Kidney (tissue), 22 donors: ENCODE measurements at places on chromosomes 11 and 22. TPM values are rescaled to one million over a fixed set of nuclear protein-coding genes. Genes with fewer than 3 reads are reported as not detected.

DNA sequence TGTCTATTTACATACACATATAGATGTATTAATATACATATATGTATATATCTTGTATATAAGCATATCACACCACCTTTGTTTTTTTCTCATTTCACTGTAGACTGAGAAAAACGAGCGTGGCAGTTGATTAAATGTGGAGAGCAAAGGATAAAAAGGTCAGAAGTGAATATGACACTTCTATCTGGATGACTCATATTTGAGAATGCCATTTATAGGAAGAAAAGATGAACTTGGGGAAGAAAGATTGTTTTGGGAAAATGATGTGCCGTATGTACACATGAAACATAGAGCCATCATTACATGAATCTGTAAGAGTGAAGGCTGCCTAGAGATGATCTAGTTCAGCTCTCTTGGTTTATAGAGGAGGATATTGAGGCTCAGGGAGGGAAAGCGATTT, 28.7 kb downstream of the AMOTL1 start:
- no peak for DNase-seq

LRRC56 gene
- 7.7 TPM for total RNA-seq

- no peak for DNase-seq
Measured at GRCh38 chr11:67177399-67178281, 58.6 kb downstream of the KDM2A start.

KRTAP5-10 gene
- not detected for total RNA-seq

- no peak for DNase-seq
Measured at GRCh38 chr11:110217936-110218335, 78.5 kb downstream of the RDX start.

MOGAT2 gene
- not detected for total RNA-seq

- no peak for DNase-seq
Measured at GRCh38 chr11:74543991-74544390, 48.4 kb upstream of the POLD3 start.

LIF gene
- total RNA-seq = 10.7 TPM

DNA sequence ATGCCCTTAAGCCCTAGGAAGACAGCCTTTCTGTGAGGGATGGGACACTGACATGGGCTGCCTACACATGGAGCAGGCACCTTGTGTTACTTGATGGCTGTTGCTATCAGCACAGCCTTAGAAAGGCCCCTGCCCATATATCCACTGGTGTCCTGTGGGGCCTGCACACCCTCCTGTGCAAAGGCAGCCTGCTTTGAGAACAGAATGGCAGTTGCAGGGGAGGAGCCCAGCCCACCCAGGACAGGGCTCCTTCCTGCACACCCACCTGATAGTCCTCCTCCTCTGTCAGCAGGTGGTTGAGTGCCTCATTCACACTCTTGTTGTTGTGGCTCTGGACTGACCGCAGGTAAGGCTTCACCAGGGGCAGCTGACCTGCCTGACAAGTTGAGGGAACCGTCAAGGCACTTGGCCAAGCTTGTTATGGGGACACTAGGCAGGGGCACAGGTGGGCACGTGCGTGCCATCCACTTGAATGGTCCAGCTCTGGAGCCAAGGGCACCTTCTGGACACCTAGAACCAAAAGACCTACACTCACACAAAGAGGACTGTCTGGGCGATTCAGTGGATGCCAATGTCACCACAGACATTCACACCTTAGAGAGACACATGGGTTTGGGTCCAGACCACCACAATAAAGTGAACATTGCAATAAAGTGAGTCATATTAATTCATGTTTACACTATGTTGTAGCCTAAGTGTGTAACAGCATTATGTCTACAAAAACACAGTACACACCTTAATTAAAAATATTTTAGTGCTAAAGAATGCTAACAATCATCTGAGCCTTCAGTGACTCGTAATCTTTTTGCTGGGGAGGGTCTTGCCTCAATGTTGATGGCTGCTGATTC, 9.4 kb upstream of the SLC25A1 start:
- peak; percentile 37 for DNase-seq

DNA sequence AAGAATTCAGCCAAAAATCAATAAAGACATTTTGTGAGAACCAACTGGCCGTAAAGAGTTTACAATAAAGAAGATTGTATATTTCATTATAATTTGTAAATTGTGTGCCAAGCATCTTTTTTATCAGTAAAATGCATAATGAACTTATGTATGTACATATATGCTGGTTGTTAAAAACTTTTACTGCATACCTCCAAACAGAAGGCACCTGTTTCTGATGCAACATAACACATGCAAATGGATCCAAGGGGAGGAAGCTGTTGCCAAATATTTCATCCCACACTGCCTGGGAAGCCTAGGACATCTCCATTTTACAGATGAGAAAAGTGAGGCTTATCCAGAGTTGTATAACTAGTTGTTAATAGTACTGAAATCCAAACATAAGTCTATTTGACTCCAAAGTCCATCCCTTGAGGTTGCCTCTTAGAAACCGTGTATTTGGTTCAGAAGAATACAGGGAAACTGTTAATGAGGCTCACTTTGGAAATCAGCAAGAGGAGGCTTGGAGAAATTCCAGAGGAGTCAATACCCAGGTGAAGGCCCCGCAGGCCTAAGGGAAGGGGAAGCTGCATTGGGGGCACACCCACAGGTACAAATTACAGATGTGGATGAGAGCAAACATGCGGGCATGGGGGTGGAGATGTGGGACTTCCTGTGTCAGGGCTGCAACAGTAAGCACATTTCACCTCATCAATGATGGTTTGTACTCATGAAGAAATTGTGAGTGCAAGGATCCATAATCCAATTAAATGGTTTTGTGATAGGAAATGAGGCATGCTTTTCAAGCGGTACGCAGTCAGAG, 51.1 kb downstream of the RCN1 start:
- no peak for DNase-seq

DNA sequence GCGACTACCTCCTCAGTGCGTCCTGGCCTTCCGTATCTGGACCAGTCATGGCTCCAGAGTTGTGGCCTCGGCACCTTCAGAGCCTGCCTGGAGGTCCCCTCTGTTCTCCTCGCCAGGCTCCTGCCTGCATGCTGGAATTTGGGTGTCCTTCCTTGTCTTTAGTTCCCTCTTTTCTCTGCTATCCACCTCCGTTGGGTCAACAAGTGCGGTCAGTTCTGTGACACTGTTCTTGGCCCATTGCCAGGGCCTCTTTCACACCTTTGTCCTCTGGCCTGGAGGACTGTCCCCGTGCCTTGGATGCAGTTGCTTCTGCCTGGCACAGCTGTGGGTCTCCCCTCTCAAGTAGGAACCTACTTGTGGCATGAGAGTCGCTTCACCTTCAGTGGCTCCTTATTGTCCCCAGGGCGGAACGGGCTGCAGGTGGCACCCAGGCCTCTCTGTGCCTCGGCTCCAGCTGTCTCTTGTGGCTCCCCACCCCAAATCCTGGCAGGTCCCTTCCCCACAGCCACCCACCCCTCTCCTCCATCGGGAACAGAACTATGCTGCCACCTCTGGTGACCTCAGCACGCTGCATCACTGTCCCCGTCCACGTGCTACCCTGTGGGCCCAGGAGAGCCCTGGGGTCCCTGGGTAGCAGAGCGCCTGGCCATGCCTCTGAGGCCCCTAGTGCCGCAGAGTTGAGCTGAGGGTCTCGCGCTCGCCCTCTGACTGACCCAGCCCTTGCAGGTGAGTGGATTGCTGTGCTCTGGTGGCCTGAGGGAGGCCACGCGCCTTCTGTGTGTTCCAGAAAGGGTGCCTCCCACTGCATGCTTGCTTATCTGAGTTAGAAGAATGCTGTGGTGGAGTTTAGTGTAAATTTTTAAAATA, 4.7 kb downstream of the DGCR8 start:
- DNase-seq = peak; percentile 41

DNA sequence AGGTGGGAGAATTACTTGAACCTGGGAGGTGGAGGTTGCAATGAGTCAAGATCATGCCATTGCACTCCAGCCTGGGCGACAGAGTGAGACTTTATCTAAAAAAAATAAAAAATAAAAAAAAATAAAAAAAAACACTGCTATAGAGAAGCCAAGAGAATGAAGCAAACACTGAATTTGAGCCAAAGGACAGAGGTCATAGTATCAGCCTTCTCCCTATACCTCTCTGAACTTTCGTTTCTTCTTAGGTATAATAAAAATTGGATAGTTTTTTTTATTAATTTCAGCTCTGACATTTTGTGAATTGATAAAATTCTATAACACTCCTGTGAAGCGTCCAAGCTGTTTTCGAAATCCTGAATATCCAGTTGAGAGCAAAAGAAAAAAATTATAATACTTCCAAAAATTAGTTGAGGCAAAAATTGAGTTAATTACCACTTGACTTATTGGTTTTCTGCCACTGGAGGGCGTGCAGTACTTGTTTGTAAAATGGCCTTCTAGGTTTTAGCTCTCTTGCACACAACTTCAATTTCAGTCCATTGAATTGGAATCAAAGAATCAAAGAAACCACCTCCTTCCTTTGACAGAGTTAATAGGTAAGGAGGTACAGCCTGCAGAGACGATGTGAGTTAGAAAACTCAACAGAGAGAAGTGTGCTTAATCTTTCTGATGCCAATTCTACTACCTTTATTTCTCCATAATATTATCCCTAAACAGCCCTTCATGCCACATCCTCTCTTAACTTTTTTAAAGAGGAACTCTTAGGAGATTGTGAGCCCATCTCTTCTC, 143.2 kb downstream of the BBOX1 start:
- peak; percentile 86 for DNase-seq
